ENCODE measurements at places on chromosomes 7 and 10. TPM values are rescaled to one million over a fixed set of nuclear protein-coding genes. Genes with fewer than 3 reads are reported as not detected.

- H3K4me1 ChIP-seq: no peaks in the 10 kb centered on the region
- peaks cover 15% of the 10 kb centered on the region for H3K27me3 ChIP-seq
- H3K27ac ChIP-seq: no peak overlapping the region
Measured at GRCh38 chr7:116543664-116544063, 18.8 kb downstream of the CAV1 start.

The EVX1 gene
- not detected for total RNA-seq

- H3K27me3 ChIP-seq: peaks cover 62% of the 10 kb centered on the region
- H3K4me1 ChIP-seq: peaks cover 2% of the 10 kb centered on the region
- H3K27ac ChIP-seq: no peak overlapping the region
- no peak for DNase-seq
- peak overlapping the region; percentile 39 for H3K4me3 ChIP-seq
Measured at GRCh38 chr10:79980711-79981110, 31.8 kb upstream of the SFTPD start.

DNA sequence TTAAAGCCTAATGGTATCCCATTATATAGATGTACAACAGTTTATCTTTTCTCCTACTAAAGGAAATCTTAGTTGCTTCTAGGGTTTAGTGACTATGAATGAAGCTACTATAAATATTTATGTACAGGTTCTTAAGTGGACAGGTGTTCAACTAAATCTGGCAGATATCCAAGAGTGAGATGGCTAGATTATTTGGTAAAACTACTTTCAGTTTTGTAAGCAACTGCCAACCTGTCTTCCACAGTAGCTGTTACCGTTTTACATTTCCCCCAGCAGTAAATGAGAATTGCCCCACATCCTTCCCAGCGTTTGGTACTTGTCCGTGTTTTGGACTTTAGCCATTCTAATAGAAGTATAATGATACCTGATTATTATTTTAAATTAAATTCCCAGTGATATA lies 144.9 kb upstream of the MAGI2 start:
- H3K4me3 ChIP-seq: no peak overlapping the region
- peaks cover 1% of the 10 kb centered on the region for H3K4me1 ChIP-seq
- H3K36me3 ChIP-seq: no peaks in the 10 kb centered on the region
- H3K27me3 ChIP-seq: no peaks in the 10 kb centered on the region
- no peak overlapping the region for H3K27ac ChIP-seq
- DNase-seq: no peak

The MICU1 gene
- total RNA-seq: 24.6 TPM
